ENCODE measurements at places on chromosomes 16 and 17.

GRCh38 chr16:25633549-25633948 is 58.2 kb upstream of the HS3ST4 start:
- no peak for DNase-seq

DNA sequence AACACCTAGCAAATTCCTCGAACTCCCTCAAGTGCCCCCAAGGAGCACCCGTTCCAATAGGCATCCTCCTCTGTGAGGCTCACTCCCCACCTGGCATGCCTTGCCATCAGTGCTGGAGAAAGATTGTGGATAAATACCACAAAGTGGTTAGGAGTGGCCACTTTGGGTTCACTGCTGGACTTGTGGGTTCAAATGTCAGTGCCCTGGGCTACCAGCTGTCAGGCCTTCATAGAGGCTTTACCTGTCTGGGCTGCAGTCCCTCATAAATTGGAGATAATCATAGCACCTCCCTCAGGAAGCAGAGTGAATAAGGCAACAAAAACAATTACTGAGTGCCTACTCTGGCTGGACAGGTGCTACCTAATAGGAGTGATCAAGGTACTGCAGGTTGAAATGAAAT is 1.5 kb upstream of the SYT17 start:
- DNase-seq, result no peak

- no peak for DNase-seq
These were observed 8.2 kb upstream of the CNGB1 start for GRCh38 chr16:57979006-57979585.

DNA sequence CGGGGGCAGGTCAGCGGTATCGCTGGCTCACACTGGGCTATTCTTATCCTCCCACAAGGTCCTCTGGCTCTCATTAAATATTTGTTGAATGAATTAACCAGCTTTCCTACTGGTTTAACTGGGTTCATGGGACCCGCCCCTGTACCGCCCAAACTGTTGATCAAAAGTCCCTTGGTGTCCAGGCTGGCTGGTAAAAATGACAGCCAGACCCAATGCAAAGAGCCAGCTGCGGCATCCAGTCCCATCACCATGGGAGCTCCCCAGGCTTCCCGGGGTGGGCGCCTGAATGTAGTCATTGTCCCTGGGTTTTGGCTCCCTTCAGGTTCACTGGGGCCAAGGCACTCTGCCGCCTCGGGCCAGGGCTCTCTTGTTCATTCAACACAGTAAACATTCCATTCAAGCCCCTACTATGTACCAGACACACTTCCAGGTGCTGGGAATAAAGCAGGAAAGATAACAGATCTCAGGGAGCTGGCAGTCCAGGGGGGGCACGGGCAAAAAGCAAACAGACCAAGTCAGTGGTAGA is 11.7 kb upstream of the ATP2C2 start:
- DNase-seq, result no peak

GRCh38 chr16:27862953-27863352 is 200.6 kb downstream of the GSG1L start:
- no peak for DNase-seq

DNA sequence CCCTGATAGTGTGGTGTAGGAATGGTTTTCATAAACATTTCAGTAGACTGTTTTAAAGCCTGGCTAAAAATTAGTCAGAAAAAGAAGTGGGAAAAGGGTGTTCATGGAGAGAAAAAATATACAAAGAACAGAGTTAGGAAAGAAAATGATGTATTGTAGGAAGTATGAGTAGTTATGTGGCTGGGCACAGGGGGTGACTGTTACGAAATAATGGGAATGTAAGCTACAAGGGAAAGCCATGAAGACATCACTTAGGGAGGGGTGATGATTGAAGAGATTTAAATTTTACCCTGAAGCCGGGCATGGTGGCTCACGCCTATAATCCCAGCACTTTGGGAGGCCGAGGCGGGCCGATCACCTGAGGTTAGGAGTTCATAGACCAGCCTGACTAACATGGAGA is 55.3 kb downstream of the NUP88 start:
- no peak for DNase-seq

GRCh38 chr17:68733241-68734176 is 132.3 kb upstream of the FAM20A start:
- no peak for DNase-seq

Data from T-helper 2 cell (primary cell).